ENCODE measurements at places on chromosomes 1 and 21. TPM values are rescaled to one million over a fixed set of nuclear protein-coding genes. Genes with fewer than 3 reads are reported as not detected.

The SPRR5 gene
- not detected for total RNA-seq

DNA sequence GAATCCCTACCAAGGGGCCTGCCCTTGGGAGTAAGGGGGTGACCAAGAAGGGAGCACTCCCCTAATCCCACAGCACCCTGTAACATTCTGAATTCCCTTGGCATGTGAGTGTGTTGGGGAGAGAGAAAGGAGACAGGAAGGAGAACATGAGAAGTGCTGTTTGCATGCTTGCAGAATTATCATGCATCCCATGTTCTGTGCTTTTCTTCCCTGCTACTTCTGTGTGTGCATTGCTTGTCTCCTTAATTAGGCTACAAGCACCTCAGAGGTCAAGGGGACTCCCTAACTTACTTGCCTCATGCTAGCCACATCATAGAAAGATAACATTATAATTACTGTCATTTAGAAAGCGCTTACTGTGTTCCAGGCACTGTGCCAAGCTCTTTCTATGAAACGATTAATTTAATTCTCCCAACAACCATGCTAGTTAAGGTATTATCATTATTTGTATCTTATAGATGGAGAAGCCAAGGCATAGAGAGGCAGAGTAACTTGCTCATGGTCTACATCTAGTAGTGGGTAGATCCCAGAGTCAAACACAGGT, 11.1 kb downstream of the NOS1AP start:
- DNase-seq: no peak

The ANGPTL7 gene
- 1.6 TPM for total RNA-seq

GRCh38 chr1:154962156-154962749, 671 bp upstream of the PYGO2 start:
- DNase-seq: no peak

- no peak for DNase-seq
Observed at GRCh38 chr1:48216941-48217340, 5.6 kb upstream of the SLC5A9 start.

DNA sequence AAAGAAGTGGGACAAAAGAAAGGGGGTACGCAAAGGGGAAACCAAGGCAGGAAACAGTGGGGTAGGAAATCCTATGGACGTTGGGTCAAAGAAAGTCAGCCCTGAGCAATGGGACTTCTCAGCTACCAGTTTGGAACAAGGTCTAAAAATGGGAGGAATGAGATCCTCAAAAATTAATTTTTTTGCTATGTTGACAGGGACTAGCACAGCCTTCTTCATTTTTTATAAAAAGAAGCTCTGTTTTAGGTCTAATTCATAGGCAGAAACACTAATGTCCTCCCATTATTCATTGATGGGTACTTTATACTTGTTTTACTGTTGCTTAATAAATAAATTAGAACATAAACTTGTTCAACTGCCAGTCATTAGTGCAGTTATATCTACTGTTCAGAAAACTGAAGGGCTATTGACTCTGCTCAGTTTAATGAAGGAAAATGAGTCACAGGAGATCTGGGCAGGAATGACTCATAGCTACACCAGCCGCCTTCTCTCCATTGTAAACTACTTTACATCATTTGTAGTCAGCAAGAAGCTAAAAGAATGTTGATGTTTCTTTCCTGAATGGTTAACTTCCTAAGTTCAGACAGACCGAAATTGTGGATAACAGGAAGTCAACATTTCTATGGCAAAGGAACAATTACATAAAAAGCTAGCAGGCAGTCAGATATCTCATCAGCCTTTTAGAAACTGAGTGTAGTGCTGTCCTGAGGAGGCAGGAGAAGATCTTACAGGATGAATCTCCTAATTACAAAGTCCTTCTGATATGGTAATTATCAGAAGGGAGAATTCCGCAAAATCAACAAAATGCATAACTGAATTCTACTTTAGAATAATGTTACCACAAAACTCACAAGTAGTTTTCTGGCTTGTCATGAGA, 356.4 kb upstream of the PKN2 start:
- DNase-seq: peak; percentile 85

The C1orf94 gene
- not detected for total RNA-seq

GRCh38 chr1:233647073-233647472, 33.2 kb downstream of the KCNK1 start:
- no peak for DNase-seq

The ASTN1 gene
- total RNA-seq: not detected

DNA sequence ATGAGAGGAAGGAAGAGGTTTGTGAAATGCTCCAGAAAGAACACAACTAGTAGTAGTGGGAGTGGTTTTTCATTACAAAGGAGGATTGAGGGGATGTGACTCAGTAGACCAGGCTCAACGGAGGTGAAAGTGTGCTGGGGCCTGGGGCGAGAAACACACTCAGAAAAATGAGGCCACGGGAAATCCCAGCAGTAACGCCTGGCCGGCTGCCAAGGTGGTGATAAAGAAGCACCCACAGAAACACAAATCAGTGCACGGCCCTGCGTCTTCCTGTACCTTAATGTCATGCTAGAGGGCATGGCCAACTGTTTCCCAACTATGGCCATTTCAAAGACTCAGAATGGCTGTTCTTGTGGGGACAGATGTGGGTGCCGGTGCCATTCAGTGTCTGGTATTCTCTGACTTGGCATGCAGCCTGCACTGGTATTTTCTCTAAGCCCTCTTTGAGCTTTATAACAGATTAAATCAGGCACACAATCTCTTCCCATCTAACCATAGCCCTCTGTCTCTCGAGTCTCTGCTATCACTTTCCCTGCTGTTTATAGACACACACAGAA, 38.2 kb downstream of the URB2 start:
- peak; percentile 52 for DNase-seq

The CHRM3 gene
- 3.5 TPM for total RNA-seq

DNA sequence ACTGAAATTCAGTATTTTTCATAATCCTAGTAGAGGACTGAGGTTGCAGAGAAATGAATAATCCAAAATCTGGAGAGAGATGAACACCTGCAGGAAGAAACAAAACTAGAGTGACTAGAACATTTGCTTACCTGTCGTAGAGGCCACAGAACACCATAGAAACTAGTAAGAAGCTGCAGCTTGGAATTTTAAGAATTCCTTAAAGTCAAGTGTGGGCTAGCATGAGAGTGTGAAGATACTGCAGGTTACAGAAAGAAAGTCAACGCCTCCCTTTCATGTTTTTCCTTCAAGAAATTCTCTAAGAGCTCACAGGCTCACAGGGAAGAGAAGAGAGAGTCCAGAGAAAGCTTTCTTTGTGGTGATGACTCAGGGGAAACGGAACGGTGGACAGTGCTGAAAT, 633.7 kb downstream of the LRRIQ3 start:
- no peak for DNase-seq

The HUNK gene
- 4.1 TPM for total RNA-seq

The HMGB4 gene
- not detected for total RNA-seq

GRCh38 chr21:32604464-32604863, 7.7 kb downstream of the CFAP298 start:
- no peak for DNase-seq

- no peak for DNase-seq
Observed at GRCh38 chr1:208511242-208511860, 267.2 kb upstream of the PLXNA2 start.

DNA sequence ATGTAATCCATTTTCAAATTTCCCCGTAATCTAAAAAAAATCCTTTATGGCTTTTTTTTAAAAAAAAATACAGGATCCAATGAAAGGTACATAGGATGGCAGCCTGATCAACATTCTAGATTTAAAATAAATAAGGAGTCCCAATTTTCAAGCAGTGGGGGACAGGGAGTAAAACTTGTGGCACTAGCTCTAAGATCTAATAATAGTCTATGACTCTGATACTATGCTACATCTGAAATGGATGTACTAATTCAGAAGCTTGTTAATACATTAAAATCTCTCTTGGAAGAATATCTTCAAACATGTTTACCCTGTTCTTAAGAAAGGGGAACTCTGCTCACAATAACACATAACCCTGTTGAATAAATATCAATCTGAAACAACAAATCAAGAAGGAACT, 8.5 kb downstream of the DIPK1A start:
- no peak for DNase-seq

- no peak for DNase-seq
Observed at GRCh38 chr1:57329001-57329527, 94.8 kb downstream of the DAB1 start.

GRCh38 chr1:101323535-101323934, 86.7 kb downstream of the S1PR1 start:
- DNase-seq: no peak

The FRRS1 gene
- 3.2 TPM for total RNA-seq

- DNase-seq: peak; percentile 60
Observed at GRCh38 chr1:227766015-227766634, 30.9 kb downstream of the SNAP47 start.

- no peak for DNase-seq
Observed at GRCh38 chr1:107362468-107363140, 221.8 kb downstream of the NTNG1 start.

DNA sequence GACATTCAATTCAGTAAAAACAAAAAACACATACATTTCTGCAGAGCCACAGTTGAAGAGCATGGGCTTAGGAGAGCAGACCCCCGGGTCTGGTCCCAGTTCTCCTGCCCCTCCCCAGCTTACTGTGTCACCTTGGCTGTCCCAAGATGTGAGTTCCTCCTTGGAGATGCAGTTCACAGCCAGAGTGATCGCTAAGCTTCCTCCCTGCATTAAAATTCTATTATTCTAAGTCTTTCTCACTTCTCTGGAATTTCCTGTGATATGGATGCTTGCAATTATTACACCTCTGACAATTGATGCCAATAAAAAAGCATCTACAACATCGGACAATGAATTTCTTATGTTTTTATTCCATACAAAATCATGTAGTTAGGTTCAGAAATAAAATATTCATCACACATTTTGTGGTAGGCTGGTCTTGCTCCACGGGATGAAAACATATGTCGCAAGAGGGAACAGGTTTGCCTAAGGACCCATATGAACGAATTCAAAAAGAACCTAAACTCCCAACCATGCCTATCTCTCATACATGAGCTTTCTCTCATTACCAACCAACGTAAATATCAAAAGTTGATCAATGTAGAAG, 328.5 kb upstream of the RUNX1 start:
- no peak for DNase-seq

DNA sequence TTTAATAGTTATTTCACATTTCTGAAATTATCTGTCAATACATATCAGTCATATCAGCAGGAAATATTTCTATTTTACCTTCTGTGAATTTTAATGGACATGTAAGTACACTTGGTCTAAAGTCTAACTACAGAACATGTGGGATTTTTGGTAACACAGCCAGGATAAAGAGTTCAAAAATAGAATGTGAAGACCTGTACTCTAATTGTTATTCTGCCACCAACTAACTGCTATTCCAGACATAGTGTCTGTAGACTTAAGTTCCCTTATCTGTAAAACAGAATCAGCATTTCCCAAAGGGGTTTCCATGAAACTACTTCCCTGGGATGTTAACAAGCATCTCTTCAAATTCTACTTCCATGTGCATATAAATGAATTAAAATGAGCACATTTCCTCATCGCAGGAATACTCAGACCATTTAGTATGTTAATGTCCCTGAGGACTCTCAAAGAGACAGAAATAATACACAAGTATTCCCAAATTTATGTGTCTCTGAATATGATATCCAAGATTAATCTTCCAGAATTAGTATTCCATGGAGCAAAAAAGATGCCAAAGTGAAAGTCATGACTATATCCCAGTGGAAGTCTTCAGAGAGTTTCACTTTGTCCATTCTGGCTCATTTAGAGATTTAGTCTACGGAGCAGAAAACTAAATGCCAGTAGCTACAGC, 325.6 kb downstream of the NEGR1 start:
- DNase-seq: no peak

DNA sequence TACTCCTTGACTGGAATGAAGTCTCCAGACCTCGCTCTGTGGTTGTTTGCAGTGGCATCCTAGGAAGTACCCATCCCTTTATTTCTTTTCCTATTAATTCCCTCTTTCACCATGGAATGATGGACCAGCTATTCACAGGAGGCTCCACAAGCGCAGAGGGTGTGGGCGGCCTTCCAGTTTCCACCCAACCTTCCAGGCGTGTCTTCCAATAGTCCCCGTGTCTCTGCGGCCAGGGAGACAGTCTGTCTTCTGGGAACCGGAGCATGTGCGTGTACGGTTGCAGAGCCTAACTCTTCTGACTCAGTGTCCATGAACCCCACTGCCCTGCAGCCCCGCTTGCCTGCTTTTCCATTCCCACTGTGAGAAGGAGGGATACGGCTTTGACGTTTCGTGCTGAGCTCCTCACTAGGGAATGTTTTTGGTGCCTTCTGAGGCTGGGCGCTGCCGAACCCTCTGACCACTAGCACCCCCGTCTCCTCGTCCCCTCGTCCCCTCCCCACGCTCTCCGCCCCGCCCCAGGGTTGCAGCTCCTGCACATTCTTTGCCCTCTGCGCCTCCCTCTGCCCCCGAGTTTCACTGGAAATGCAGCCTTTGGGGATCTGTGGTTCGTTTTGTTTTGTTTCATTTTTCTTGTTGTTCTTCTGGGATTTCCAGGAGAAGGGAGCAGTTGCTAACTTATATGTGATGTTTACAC, 26.3 kb upstream of the FAM3B start:
- DNase-seq: no peak

DNA sequence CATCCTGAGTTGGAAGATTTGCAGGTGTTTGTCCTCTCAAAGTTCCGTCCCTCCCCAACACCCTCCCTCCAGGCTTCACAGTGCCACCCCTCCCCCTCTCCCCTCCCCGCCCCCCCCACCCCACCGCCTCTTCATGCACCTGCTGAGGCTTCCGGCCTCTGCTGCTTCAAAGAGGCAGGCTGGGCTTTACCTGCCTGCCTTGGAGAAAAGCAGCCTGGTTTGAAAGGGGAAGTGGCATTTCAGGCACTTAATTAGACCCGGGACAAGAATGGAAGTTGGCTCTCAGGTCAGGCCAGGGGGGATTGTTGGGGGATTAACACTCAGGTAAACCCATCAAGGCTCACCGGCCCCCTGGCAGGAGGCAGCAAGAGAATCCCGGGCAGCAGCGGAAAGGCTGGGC, 21.1 kb downstream of the PAX7 start:
- no peak for DNase-seq

DNA sequence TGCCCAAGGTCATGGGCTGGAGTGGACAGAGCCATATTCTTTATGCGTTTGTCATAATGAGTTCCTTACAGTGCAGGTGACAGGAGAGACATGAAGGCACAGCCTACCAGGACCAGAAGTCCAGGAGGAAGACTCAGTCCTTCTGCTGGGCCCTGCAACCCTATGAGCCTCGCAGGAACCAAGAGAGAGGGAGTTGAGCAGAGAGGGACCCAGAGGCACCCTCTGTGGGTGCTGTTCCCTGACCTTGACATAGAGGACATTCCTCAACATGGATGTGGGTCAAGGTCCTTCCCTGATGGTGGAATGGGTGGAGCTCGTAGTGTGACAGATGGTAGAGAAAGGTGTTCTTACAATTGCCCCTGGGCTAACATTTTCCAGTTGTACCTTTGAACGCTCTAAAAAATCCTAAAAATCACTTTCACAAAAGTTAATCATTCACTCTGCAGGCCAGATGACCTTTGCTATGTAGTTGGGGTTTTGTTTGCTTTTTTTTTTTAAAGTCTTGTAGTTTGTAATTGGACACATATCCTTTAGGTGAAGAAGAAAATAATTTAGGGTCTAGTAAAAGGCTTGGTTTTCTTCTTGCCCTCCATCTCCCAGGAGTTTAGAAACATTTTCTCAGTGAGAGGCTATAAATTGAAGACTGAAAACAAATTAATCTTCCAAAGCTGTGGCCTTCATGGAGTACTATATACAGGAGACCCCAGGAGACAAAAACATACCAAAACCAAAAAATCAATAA, 41.9 kb downstream of the MAB21L3 start:
- no peak for DNase-seq

Measured in stomach (tissue), 19 donors.